ENCODE measurements at places on chromosomes 1 and 21.
A peak's percentile ranks its signal among the peaks of the same experiment; 100 is the strongest.

DNA sequence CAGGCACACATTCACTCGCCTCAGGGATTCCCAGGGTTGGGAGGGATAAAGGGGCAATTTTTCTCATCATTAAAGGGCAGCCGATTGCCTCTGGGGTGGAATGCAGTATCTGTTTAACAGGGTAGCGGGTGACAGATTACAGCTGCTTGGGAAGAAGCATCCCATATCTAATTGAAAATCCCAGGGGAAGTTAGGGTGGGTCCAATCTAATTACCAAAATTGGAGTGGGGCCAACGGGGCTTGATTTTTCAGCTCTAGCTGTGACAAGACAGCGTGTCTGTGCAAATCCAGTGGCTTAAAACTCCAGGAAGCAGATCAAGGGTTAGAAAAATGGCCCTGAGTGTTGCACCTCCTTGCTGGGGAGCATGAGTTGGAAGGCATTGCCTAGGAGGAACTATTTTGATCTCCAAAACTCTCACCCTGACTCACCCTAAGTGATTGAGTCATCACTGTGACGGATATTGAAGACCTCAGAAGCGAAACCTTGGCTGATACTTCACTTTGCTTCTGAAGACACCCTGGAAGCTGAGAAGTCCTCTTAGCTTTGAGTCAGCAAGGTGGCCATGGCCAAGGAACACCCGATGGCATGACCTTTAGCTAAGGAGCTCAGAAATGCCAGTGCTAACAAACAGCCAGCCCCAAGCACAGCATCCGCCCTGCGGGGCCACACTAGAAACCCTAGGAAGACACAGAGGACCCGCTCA lies 46.0 kb downstream of the GRHL3 start:
- H3K27ac ChIP-seq = peak overlapping the region; percentile 42
- no peaks in the 10 kb centered on the region for H3K36me3 ChIP-seq
- no peaks in the 10 kb centered on the region for H3K27me3 ChIP-seq

DNA sequence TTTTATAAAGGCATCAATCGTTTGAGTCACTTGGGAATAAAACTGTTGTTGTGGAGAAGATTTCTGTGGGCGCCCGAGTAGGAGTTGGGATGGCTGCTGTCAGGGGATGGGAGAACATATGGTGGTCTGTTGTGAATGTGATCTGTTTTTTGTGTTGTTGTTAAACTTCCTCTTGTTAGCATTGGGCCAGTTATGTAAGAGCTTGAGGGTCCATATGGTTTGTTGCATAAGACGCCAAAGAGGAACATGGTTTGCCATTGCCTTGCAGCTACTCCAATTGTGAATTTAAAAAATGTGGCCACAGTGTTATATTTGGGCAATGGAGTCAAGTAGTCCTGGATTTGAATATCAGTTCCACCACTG lies 136.1 kb upstream of the JUN start:
- peaks cover 22% of the 10 kb centered on the region for H3K4me1 ChIP-seq
- no peaks in the 10 kb centered on the region for H3K36me3 ChIP-seq
- DNase-seq = no peak
- no peak overlapping the region for H3K4me3 ChIP-seq
- H3K27me3 ChIP-seq = no peaks in the 10 kb centered on the region

DNA sequence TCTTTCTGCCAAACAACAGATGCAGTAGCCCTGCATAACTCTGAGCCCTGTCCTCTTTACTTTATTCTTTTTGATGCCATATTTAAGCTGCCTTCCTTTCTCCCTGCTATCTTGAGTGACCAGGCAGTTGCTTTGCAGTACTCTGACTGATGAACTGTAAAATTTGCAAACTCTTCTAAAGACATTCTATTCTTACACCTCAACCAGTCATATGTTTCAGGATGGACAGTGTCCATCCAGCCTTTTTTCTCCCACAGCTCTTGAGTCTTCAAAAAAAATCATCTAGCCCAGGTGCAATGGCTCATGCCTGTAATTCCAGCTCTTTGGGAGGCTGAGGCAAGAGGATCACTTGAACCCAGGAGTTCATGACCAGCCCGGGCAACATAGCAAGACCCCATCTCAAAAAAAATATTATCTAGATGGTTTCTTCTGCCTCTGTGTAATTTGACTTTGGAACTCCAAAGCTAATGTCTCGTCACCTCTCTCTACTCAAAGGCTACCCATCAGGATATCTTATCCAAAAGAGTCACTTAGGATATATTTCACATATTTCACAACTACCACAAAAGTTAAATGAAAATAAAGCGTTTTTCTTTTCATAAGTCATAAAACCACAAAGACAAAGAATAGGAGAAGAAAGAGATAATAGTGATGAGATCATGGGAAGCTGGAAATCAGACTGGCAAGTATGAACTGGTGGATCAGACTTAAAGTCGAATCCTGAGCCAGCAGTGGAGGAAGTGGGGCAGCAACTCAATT lies 54.6 kb upstream of the IPO9 start:
- no peaks in the 10 kb centered on the region for H3K4me1 ChIP-seq
- no peak for DNase-seq
- no peaks in the 10 kb centered on the region for H3K27me3 ChIP-seq

GRCh38 chr1:75712306-75712705 lies 12.2 kb upstream of the ACADM start:
- no peak for DNase-seq
- H3K27me3 ChIP-seq = peaks cover 6% of the 10 kb centered on the region

Measured in activated T-cell treated with anti-CD3 and anti-CD28 coated beads, Interleukin-2, amount 50 U/mL, for 72 hours (primary cell).